ENCODE measurements at places on chromosomes 2 and 18.

DNA sequence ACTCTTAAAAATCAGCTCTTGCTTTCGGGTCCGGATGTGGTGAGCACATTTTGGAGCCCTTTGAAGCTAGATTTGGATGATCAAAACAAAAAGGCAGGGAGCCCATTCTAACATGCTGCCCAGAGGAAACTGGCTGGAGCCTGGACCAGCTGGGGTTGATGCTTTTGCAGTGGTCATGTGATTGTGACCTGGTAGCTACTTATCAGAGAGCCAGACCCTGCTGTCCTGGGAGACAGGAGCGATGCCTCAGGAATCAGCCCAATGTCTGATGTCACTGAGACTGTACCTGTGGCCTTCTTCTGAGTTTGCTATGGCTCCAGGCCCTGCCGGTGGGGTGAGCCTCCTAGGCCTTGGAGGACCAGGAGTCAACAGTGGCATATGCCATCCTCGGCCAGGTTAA is 18.7 kb upstream of the SCLY start:
- no peak for DNase-seq

DNA sequence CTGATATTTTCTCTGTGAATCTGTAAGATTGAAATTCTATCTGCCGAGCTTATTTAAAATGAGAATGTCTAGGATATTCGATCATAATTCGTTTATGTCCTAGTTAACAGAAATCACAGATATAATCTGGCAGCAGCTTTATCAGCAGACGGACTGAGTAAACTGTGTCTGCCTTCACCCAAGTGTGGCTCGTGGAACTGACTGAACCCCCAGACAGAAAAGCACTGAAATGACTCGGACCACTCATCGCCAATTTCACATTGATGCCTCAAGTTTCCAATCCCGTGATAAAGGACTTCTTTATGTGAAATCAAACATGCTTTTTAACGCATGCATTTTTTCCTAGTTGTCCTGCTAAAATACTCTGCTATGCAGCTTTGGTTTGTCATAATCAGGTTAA is 15.9 kb downstream of the TNFRSF11A start:
- no peak for DNase-seq

GRCh38 chr2:179817181-179817841 is 44.1 kb downstream of the ZNF385B start:
- no peak for DNase-seq

- no peak for DNase-seq
Observed at GRCh38 chr2:157685572-157685971, 56.9 kb upstream of the ACVR1C start.

DNA sequence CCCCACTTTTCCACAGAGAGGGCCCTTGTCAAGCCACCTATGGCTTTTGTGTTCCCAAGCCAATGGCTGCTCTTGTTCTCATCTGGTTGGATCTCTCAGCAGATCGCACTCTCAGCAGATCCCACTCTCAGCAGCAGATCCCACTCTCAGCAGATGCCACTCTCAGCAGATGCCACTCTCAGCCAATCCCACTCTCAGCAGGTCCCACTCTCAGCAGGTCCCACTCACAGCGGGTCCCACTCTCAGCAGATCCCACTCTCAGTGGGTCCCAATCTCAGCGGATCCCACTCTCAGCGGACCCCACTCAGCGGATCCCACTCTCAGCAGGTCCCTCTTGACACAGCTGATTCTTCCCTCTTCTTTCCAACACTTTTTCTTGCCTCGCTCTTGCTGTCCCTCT is 59.3 kb upstream of the MGAT4A start:
- no peak for DNase-seq

DNA sequence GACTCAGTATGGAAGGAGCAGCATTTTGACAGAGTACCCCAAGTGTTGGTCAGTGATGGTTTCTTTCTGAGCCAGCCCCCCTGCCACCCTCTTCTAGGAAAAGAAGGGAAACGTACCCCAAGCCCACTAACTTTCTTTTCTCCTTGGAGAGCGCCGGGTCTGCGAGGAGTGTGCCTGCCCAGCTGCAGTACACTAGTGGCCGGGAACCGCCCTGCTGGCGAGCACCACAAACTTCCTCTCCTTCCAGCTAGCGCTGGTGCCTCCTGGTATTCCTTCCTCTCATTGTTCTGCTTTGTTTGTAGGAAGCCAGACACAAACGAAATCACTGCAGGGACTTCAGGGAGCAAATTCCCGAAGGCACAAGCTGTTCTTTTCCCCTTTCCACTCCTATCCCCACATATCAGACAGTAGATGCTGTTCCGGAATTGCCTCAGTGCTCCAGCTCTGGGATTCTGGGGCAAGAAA is 1.8 kb downstream of the CCDC85A start:
- DNase-seq, result no peak

GRCh38 chr2:28662044-28662443 is 89.6 kb upstream of the PPP1CB start:
- DNase-seq, result no peak

GRCh38 chr18:56115071-56116015 is 523.0 kb downstream of the TXNL1 start:
- no peak for DNase-seq
